Cardiac muscle cell (in vitro differentiated cells and primary cell): ENCODE measurements at places on chromosomes 16 and 17. TPM values are rescaled to one million over a fixed set of nuclear protein-coding genes. Genes with fewer than 3 reads are reported as not detected.
A peak's percentile ranks its signal among the peaks of the same experiment; 100 is the strongest.

Gene KRTAP2-3
- total RNA-seq: not detected in 2 replicates

Gene CSH1
- total RNA-seq: not detected in 2 replicates

Gene ABCA9
- total RNA-seq: 0.07 and 0.09 TPM in 2 replicates

Gene TBC1D3I
- total RNA-seq: not detected in 2 replicates

Gene NLRC3
- 0.09 and 0.11 TPM in 2 replicates for total RNA-seq

Gene WNT9B
- not detected in 2 replicates for total RNA-seq

Gene SETD1A
- total RNA-seq: 10.4 and 32.3 TPM in 2 replicates

Gene TMIGD1
- total RNA-seq: not detected in 2 replicates

Gene SNAI3
- total RNA-seq: 1.6 and 2.9 TPM in 2 replicates

Gene IRX5
- 69.1 and 93.0 TPM in 2 replicates for total RNA-seq

Gene ZG16
- total RNA-seq: not detected in 2 replicates

Gene PLK1
- 6.8 and 93.3 TPM in 2 replicates for total RNA-seq

Gene TAF15
- total RNA-seq: 33.4 and 75.2 TPM in 2 replicates

Gene SEZ6
- 0.07 and 0.21 TPM in 2 replicates for total RNA-seq

DNA sequence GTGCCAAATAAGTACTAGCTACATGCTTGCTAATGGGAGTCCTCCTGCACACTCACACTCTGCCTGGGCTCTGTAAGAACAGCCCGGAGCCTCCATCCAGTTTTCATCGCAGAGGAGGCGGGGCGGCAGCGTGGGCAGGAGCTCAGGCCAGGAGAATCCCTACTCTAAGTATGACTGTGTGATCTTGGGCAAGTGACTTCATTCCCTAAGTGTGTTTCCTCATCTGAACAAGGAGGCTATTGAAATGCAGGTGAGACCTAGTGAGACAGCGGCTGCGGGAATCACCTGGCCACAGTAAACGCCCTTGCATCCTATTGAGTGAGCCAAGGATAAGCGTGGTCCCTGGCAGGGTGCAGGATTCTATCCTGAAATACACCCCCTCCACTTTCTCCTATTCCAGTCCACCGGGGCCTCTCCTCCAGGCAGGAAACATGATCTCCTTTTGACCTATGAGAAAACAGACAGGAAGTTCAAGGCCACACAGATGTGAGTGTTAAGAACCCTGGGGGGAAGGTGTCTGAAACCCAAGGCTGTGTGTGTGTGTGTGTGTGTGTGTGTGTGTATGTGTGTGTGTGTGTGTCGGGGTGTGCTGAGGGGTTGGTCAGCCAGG is 5.2 kb upstream of the RAI1 start:
- no peak for DNase-seq

GRCh38 chr16:57619606-57620334 is 8.7 kb upstream of the ADGRG1 start:
- no peak for DNase-seq

GRCh38 chr17:82112181-82112913 is 14.3 kb upstream of the FASN start:
- no peak for DNase-seq

GRCh38 chr16:13046061-13046821 is 144.8 kb downstream of the SHISA9 start:
- no peak for DNase-seq

- no peak for DNase-seq
Observed at GRCh38 chr16:57781741-57782606, 20.3 kb downstream of the KIFC3 start.

DNA sequence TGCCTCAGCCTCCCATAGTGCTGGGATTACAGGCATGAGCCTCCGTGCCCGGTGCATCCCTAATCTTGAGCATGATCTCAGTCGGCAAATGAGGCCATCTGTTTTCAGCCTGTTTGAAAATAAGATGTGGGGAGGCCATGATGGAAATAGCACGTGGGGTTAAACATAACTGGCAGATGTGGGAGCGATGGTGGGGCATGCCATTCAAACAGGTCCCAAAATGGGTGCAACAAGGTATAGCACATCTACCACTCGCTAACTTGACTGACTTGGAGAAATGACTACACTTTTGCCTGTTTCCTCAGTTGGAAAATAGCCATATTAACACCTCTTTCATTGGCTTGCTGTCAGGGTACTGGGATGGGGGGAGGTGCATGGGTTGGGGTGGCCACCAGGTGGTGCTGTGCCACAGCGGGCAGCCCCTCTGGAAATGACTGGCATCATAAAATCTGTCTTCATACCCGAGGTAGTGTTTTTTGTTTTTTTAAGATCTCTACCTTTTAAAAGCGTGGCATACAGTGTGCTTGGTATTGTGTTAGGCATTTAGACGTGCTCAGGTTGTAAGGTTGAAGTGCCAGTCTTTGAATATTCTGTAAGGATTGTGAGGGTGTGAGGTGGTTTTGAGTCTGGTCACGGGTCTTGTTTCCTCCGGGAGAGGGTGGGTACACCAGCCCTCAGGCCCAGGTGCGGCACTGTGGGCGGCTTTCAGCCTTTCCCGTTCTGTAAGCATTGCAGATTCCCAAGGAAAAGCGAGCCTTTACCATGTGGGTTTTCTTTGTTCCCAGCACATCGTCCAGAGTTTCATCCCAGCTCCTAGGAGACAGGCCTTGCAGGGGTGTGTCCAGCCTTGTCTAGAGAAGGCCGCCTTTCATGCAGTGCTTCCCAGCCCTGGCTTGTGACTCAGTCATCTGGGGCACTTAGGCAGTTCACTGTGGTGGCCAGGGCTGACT is 2.9 kb upstream of the TTYH2 start:
- DNase-seq: peak; percentile 66

DNA sequence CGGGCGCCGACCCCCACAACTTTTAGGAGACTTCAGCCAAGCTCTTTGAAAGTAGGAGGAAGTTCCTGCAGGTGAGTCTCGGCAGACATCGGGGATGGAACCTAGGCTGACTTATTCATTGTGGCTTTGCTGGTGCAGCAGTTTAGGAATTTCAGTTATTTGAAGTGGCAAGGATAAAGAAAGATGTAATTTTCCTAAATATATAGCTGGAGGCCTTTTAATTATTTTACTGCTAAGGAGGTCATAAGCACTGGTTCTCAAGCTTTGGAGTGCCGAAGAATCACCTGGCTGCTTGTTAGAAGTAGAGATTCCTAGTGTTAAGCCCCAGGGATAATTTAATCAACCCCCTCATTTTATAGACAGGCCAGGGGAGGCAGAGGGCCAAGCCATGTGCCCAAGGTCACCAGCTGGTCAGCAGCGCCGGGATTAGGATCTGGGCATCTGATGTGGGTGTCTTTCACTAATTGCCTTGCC is 28.9 kb upstream of the BCAR1 start:
- no peak for DNase-seq

DNA sequence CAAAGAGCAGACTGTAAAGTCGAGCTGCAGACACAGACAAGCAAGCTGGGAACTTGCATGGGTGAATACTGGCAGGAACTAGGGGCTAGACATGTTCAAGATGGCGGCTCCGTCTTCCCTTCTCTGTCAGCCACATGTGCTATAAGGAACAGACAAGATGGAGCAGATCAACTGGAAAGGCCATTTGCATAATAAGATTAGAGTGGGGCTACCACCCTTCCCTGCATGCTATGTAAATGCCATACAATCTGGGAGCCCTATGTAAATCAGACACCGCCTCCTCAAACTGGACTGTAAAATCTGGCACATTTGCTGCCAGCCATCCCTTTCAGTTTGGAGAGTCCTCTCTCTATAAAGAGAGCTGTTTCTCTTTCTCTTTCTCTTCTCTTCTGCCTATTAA is 640.1 kb upstream of the CDH8 start:
- no peak for DNase-seq

DNA sequence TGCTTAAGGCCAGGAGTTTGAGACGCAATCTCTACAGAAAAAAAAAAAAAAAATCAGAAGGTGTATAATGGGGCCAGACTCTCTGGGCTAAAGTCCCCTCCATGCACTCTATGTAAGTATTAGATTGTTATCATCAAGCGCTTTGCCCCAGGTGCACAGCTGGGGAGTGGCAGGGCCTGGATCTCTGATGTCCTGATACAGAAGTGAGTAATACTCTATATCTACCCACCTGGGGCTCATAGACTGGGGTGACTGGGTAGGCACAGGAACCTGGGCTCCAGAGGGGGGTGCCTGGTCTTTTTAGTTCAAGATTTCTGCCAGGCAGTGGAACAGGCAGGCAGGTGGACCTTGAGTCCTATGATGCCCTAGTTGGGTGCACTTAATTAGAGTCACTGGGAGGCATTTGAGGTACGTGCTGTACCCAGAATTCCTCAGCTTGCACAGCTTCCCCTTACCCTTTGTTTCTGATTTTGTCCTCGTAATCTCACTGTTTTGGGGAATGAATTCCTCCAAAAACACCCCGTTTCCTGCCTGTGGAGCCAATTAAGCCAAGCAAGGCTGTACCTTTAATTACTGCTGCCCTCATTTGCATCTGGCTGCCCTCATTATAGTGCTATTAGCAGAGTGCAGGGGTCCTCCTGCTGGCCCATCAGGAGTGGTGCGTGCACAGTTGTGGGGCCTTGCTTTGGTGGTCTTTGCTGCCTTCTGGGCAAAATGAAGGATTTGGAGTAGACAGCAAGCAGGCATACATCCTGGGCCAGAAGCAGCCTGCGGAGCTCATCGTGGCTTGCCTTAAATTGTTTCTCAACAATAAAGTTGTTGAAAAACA is 239.0 kb downstream of the SNX29 start:
- DNase-seq: no peak

DNA sequence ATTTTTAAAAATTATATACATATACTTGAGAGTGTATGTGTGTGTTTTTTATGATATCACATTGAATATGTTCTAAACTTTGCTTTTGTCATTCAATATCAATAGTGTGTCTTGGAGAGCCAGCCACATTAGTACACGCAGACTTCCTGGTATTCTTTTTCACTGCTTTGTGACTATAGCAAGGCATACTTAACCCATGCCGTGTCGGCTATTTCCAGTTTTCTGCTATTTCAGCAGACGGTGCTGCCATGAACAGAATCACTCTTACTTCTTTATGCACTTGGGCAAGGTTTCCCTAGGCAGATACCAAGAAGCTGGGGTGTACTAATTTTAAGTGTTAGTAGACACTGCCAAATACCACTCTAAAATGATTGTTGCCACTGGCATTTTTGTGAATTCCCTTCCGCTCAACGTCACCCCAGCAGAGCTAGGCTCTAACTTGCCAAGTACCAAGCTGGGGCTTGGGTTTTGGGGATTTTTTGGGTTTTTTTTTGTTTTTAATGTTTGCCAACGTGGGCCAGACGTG is 134.9 kb downstream of the SOCS1 start:
- no peak for DNase-seq

DNA sequence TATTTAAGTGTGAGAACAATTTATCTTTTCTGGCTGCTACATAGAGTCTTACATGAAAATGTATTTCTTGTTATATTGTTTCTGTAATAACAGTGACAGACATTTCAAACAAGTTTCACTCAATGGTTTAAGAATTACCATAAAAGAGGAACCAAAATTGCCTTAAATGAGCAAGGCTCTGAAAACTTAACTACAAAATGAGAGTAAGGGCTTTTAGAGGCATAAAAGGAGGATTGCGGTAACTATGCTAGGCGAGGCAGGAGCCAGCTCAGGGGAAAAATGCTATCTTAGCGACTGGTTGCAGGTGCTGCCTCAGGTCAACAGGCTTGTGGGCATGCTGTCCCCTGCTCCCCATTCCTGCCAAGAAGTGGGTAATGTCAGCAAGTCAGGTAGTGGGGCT is 81.7 kb upstream of the MSI2 start:
- no peak for DNase-seq

GRCh38 chr17:77125432-77125901 is 15.3 kb upstream of the SEC14L1 start:
- no peak for DNase-seq

GRCh38 chr16:84091460-84091859 is 25.3 kb downstream of the MBTPS1 start:
- DNase-seq: no peak

GRCh38 chr16:4048481-4048880 is 67.8 kb downstream of the ADCY9 start:
- DNase-seq: no peak

DNA sequence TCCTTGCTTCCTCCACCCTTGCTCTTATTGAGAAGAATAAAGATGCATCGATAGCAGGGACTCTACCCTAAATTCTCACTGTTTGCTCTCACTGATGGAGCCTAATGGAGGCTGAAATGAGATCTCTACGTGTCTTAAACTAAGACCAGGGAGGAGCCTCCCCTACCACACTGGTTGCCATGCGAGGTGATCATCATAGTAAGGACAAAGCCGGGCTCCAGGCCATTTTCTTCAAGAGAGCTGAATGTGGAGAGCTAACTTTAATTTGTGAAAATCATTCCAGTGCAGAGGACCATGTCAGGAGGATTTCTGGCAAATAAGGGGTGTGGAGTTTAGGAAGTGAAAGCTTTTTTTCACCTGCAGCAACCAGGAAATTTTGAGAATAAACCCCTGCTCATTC is 5.6 kb downstream of the CDH11 start:
- no peak for DNase-seq

GRCh38 chr17:46782250-46782953 is 36.1 kb downstream of the WNT3 start:
- DNase-seq: peak; percentile 30

GRCh38 chr17:3993493-3994220 is 29.4 kb upstream of the ATP2A3 start:
- DNase-seq: no peak

DNA sequence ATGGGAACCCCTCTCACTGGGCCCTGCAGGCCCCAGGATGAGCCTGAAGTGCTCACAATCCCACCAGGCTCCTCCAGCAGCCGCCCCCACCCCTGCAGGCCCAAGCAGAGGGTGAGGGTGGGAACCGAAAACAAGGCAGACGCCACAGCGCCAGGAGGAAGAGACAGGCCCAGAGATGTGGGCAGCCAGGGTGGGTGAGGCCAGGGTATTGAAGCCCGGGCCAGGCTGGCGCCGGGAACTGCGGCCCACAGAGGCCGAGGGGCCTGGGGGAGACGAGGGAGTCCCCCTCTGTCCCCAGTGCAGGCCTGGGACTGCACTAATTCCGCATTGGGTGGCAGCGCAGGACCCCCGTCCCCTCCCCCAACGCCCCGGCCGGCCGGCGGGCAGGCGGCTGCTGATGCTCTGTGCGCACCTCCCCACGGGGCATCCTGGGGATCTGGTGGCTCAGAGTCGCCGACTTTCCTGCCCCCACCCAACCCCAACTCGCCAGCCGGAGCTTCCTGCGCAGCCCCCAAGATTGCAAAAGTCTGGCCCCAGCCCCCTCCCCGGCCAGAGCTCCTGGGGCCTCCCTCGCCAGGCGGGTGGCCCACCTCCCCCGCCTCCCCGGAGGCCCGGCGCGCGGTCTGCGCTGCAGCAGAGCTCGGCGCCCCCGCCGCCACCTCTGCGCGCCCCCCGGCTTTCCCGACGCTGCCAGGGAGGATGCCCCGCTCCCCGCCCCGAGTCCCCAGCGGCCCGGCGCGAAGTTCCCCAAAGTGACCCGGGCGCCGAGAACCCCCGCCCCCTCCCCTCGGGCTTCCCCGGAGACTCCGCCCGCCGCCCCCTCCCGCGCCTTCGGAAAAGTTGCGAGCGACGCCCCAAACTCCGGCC is 107.8 kb downstream of the ENGASE start:
- DNase-seq: no peak
